Camera-type eye (tissue), 1 donor: ENCODE measurements at places on chromosomes 1 and 21. TPM values are rescaled to one million over a fixed set of nuclear protein-coding genes. Genes with fewer than 3 reads are reported as not detected.

PLA2G2F gene
- total RNA-seq: not detected

GBP6 gene
- 0.38 TPM for total RNA-seq

GUCA2B gene
- not detected for total RNA-seq

EPHB2 gene
- total RNA-seq: 118 TPM

GPR157 gene
- 2.5 TPM for total RNA-seq

TMEM125 gene
- total RNA-seq: 1.6 TPM

CATSPER4 gene
- total RNA-seq: not detected

RSPH1 gene
- total RNA-seq: 1.2 TPM

CELA2B gene
- total RNA-seq: not detected

FAM72B gene
- total RNA-seq: 3.7 TPM

GJB4 gene
- 0.33 TPM for total RNA-seq

CXADR gene
- total RNA-seq: 57.9 TPM

CFAP107 gene
- not detected for total RNA-seq

CD2 gene
- not detected for total RNA-seq

FCGR1A gene
- 3.4 TPM for total RNA-seq

MIXL1 gene
- not detected for total RNA-seq

DSCAM gene
- total RNA-seq: 11.8 TPM

SH3BGR gene
- 15.6 TPM for total RNA-seq

CLEC20A gene
- not detected for total RNA-seq

SORT1 gene
- 46.4 TPM for total RNA-seq

CHD5 gene
- 10.1 TPM for total RNA-seq

LAMB3 gene
- 11.1 TPM for total RNA-seq

CRYAA gene
- 23.1 TPM for total RNA-seq

ATP1A4 gene
- total RNA-seq: 0.60 TPM

FUBP1 gene
- total RNA-seq: 354 TPM

SPTA1 gene
- total RNA-seq: 12.0 TPM

ADORA3 gene
- 1.2 TPM for total RNA-seq

LYPD8 gene
- total RNA-seq: not detected

KCNN3 gene
- 4.0 TPM for total RNA-seq

MPL gene
- total RNA-seq: 0.93 TPM

ASTN1 gene
- total RNA-seq: 36.5 TPM
